ENCODE measurements at places on chromosomes 13 and 19. TPM values are rescaled to one million over a fixed set of nuclear protein-coding genes. Genes with fewer than 3 reads are reported as not detected.

- DNase-seq = no peak
Measured at GRCh38 chr13:32216281-32216680, 98.9 kb downstream of the ZAR1L start.

DNA sequence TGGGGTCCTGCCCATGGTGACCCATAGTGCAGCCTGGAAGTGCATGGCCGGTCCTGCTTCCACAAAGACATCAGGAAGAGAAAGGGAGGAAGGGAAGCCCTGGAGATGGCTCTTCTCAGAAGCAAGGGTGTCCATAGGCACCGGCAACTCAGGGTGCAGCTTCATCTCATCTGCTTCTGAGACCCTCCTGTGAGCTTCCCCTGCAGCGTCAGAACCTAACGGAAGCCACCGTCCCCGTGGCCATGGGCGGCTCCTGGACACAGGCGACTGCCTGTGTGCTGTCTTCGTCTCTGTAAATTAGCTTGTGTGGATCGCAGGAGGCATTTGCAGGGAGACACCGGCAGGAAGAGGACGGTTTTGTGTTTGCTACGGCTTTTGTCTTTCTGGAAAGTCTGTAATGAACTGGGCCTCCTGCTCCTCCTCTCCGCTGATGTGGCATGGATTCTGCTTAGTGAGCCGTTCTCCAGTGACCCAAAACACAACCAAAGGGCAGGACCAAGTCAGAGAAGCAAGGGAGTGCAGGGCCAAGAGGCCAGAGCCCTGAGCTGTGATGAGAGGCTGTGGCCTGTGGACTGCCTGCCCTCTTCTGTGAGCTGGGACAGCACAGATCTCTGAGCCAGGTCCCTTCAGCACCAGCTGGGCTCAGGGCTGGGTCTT, 2.5 kb downstream of the ATP4B start:
- no peak for DNase-seq

- peak; percentile 91 for DNase-seq
Measured at GRCh38 chr13:45206340-45206739, 5.5 kb upstream of the KCTD4 start.

LAIR1 gene
- total RNA-seq = not detected

- no peak for DNase-seq
Measured at GRCh38 chr19:38323291-38323690, 3.6 kb downstream of the KCNK6 start.

ZNF563 gene
- total RNA-seq = not detected

SIGLEC12 gene
- not detected for total RNA-seq

GRIN2D gene
- not detected for total RNA-seq

DNA sequence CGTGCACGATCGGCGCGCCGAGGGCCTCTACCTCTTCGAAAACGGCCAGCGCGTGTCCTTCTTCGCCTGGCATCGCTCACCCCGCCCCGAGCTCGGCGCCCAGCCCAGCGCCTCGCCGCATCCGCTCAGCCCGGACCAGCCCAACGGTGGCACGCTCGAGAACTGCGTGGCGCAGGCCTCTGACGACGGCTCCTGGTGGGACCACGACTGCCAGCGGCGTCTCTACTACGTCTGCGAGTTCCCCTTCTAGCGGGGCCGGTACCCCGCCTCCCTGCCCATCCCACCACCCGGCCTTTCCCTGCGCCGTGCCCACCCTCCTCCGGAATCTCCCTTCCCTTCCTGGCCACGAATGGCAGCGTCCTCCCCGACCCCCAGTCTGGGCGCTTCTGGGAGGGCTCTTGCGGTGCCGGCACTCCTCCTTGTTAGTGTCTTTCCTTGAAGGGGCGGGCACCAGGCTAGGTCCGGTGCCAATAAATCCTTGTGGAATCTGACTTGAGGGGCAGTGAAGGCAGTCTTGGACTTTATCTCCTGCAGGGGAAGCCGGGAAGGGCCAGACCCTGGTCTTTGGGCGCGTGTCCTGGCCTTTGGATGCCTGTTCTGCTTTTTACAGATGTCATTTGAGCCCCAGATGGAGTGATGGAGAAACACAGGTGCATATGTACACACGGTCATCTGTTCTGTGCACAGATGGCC, 2.2 kb downstream of the CLEC11A start:
- no peak for DNase-seq

GRCh38 chr13:94435604-94436226, 43.8 kb downstream of the DCT start:
- DNase-seq = peak; percentile 61

DNA sequence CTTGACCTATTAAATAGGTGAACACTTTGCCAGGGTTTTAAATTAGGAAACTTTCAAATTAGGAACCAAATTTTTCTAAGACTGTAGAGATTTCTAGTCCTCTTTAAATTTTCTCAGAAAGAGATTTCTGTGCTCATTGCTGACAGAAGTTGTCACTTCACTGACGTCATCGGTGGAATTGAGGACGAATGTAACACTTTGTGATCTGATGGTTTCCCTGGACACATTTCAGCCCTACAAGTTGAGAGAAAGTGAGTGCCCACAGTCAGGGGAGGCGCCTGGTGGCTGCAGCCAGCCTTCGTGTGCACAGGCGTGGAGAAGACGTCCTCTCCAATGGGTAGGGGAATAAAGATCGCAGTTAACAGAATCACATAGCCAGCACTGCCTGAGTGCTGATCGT, 396.5 kb upstream of the TSHZ3 start:
- no peak for DNase-seq

SHFL gene
- 16.5 TPM for total RNA-seq

GRCh38 chr19:14479975-14480699, 5.0 kb upstream of the PTGER1 start:
- no peak for DNase-seq

GRCh38 chr13:20654156-20654555, 49.3 kb upstream of the IL17D start:
- peak; percentile 19 for DNase-seq

ZSWIM4 gene
- total RNA-seq = 6.8 TPM

DNA sequence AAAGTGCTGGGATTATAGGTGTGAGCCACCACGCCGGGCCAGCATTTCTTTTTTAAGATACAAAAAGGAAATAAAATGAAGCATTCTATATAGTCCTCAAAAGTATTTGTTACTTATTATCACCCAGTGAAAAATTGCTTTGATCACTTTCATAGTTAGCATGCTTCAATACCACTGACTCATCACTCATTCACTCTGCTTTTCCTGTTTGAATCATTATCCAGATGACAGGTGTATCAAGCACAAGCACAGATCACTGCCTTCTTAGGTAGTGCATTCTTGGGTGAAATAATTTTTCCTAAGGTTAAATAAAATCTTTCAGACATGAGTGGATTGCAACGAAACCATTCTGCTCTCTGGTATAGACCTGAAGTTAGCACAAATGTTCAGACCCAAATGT, 35.8 kb upstream of the SPART start:
- DNase-seq = no peak

DNA sequence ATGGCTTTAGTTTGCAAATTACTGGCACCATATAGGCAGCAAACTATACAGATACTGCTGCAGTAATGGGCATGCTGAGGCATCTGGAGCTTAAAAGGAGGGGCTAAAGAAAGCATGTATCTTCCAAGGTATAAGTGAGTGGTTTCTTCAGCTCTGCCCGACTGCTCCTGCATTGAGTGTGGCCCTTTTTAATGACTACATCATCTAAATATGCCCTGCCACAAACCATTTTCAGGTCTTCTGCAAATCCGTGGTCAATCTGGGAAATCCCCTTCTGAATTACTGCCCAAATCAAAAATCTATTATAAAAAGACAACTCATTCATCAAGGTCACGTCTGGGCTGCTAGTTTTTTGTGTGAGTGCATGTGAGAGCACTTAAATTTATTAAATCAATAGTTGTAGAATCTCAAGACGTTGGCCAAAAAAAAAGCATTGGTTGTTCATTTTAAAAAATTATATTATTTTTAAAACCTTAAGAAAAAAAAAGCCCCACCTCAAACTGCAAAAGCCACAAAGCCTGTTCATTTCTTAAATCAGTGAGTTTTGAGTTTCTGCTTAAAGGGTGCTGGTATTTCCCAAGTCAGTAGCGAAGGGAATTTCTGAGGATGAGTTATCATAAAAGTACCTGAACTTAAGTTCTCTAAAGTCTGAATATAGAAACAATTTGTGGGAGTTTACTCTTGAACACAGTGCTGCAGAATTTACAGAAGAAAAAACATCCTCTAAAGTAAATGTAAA, 16.3 kb downstream of the LCP1 start:
- peak; percentile 54 for DNase-seq

DNA sequence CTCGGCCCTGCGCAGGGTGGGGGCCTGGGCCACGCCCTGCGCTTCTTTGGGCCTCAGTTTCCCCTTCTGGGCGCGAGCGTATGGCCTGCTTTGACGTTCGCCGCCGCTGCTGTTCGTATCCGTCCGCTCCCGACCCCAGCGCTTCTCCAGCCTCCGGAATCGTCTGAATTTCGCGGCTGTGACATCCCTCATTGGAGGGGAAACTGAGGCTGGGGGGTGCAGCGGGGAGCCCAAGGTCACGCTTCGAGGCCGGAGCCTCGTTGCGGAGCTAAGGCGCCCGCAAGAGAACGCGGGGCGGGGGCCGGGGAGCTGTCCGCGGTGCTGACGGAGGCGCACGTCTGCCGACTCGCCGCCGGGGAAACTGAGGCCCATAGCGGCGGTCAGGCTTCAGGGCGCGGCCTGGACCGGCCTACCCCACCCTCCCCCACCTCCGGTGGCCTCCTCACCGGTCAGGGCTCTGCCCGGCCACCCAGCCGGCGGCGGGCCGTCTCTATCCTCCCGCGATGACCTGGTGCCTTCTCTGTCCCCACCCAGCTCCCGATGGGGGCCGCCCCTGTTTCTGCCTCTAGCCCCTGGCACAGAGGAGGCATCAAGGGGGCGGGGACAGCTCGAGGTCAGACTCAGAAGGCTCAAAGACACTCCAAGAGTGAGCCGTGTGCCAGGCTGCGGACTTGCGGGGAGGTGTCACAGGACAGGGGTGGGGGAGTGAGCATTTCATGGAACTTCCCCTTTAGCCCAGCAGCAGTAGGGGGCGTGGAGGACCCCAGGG, 3.0 kb upstream of the APC2 start:
- no peak for DNase-seq

DNA sequence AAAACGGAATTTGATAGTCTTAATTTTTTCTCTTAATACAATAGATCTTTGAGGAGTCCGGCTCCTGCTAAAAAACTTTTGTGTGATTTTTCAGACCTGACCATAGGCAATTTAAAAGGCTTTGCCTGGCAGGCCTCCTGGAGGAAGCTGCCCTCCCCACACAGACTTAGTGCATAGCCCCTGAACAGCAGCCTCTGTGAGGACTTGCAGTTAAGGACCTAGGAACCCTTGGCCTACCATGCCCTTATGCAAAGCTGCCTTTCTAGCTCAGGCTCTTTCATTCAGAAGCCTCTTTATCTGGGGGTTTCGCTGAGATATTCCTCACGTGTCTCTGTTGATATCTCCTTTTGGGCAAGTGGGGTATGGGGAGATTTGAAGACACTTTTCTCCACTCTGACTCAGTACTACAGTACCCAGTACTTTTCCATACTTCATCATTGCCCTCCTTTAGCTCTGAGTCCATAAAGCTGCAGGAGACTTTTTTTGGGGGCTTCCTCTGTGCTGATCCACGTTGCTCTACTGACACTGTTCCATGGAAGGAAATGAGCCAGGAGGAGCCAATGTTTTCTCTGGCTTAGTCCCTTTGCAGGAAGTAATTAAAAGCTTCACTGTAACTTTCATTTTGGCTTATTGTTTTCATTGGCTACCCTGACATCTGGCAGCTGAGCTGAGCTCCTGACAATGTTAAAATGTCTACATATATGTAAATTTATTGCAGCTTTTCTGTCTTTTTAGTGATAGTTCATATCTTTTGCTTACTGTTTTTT, 283.1 kb downstream of the TDRD3 start:
- DNase-seq = no peak

PABPC3 gene
- not detected for total RNA-seq

ZNF730 gene
- 2.5 TPM for total RNA-seq

DNA sequence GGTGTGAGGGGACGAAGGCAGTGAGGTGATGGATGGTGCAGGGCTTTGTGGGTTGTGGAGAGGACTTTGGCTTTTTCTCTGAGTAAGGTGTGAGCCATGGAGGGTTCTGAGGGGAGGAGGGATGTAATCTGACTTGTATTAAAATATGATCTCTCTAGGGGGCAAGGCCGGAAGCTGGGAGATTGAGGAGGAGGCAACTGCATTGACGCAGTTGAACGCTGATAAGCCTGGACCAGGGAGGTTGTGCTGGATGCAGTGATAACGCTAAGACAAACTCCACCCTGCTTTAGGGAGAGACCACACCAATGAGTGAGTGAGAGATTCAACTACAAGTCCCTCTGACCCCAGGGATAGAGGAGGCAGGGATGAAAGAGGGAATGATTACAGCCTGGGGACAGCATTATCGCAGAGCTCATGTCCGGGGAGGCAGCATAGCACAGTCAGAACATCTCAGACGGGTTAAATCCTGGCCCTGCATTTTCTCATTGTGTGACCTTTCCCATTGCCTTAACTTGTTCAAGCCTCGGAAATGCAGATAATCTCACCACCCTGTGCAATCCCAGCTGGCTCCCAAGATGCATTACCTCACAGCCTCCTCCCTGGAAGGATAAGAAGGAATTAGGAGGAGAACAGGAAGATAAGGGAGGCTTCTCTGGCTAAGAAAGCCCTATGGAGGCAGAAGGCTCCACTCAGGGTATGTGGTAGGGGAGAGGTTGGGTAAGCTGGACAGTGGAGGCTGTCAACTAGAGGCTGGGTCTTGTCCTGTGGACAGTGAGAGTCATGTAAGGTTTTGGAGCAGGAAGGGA, 124.2 kb downstream of the CACNA1A start:
- no peak for DNase-seq

DNA sequence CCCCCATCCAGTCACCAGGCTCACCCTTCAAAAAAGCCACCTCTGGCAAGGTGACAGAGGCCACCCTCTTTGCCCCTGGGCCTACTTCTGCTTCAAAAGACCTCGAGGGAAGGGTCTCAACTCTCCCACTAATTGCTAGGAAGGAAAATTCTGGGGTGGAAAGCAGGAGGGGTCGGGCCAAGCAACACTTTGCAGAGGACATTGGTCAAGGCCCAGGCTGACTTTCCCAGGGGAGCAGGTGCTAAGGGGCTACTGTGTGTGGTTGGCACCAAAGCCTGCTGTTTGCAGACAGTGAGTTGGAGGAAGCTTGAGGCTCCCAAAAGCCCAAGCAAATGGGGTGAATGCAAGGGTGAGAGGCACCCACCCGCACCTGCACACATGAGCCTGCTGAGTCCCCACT, 28.6 kb upstream of the VSTM2B start:
- DNase-seq = no peak

- no peak for DNase-seq
Measured at GRCh38 chr13:89752394-89752793, 1595.1 kb upstream of the MIR17HG start.

GRCh38 chr19:13164343-13165161, 14.3 kb downstream of the IER2 start:
- peak; percentile 94 for DNase-seq
